ENCODE measurements at places on chromosomes 7 and 10.

DNA sequence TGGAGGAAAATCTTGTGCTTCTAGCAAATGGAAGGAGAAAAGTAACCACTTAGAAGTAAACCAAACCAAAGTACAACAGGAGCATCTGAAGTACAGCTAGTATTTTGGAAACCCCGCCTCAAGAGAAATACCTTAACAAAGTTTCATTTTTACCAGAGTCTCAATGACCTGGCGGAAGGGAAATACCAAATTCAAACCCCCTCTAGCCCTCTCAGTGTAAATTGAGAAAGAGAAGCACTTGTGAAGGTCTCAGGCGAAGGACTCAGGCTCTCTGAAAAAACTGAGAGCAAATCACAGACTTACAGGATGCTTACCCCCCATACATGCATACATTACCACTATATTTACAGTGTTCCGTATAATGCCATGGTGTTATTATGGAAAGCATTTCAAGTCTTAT is 70.1 kb downstream of the ZPBP start:
- no peak for DNase-seq

- no peak for DNase-seq
Measured at GRCh38 chr10:16866541-16867275, 49.5 kb upstream of the RSU1 start.

- DNase-seq = no peak
Measured at GRCh38 chr10:21083861-21084260, 186.8 kb upstream of the NEBL start.

- no peak for DNase-seq
Measured at GRCh38 chr7:31665546-31665945, 21.5 kb upstream of the PPP1R17 start.

Measured in GM12892 (cell line).